Hepatocyte (in vitro differentiated cells): ENCODE measurements at places on chromosomes 2 and 18. TPM values are rescaled to one million over a fixed set of nuclear protein-coding genes. Genes with fewer than 3 reads are reported as not detected.

The TMEM247 gene
- not detected in 2 replicates for total RNA-seq

The SMARCAL1 gene
- total RNA-seq = 10.7 and 19.9 TPM in 2 replicates

GRCh38 chr18:59453468-59453961 lies 94.5 kb upstream of the LMAN1 start:
- DNase-seq = peak; percentile 16
- H3K27ac ChIP-seq = no peak overlapping the region
- peaks cover 5% of the 10 kb centered on the region for H3K27me3 ChIP-seq
- H3K36me3 ChIP-seq = no peaks in the 10 kb centered on the region
- no peak overlapping the region for H3K4me3 ChIP-seq
- H3K4me1 ChIP-seq = peaks cover 3% of the 10 kb centered on the region

DNA sequence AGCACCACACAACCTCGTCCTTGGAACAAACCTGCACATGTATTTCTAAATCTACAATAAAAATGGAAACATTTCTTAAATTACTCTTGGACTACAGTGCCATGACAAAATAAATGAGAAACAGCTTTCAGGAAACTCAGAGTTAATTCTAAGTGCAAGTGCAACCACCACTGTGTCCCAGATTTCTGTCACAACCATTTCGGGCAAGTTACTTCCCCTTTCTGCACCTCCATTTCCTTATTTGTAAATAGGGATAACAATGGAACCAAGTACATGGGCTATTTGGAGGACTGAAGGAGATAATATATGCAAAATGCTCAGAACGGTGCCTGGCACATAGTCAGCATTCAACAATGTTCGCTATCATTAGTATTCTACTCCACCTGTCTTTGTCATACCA lies 93.2 kb downstream of the CACNB4 start:
- no peaks in the 10 kb centered on the region for H3K27me3 ChIP-seq
- DNase-seq = no peak
- H3K4me3 ChIP-seq = no peak overlapping the region
- no peaks in the 10 kb centered on the region for H3K36me3 ChIP-seq
- H3K4me1 ChIP-seq = no peaks in the 10 kb centered on the region

- H3K36me3 ChIP-seq = no peaks in the 10 kb centered on the region
- H3K4me3 ChIP-seq = no peak overlapping the region
- no peak for DNase-seq
- H3K27me3 ChIP-seq = no peaks in the 10 kb centered on the region
These were observed 132.4 kb upstream of the TRIB2 start for GRCh38 chr2:12584338-12584737.

DNA sequence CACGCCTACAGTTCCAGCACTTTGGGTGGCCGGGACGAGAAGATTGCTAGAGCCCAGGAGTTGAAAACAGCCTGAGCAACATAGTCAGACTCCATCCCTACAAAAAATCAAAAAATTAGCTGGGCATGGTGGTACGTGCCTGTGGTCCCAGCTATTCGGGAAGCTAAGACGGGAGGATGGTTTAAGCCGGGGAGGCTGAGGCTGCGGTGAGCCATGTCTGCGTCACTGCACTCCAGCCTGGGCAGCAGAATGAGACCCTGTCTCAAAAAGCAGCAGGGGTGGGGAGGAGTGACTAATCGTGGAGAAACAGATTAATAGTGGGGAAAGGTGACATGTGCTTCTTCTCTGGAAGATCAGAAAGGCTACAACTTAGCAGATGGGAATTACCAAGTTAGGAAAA lies 58.1 kb upstream of the GPC1 start:
- no peak overlapping the region for H3K4me3 ChIP-seq
- no peak for DNase-seq
- H3K4me1 ChIP-seq = peaks cover 7% of the 10 kb centered on the region
- H3K27ac ChIP-seq = no peak overlapping the region
- no peaks in the 10 kb centered on the region for H3K36me3 ChIP-seq

GRCh38 chr2:39524756-39525635 lies 87.9 kb upstream of the MAP4K3 start:
- peaks cover 2% of the 10 kb centered on the region for H3K4me1 ChIP-seq
- H3K36me3 ChIP-seq = no peaks in the 10 kb centered on the region
- H3K27me3 ChIP-seq = no peaks in the 10 kb centered on the region
- H3K27ac ChIP-seq = peak overlapping the region; percentile 32
- DNase-seq = no peak

- DNase-seq = no peak
- no peaks in the 10 kb centered on the region for H3K4me1 ChIP-seq
- H3K27me3 ChIP-seq = no peaks in the 10 kb centered on the region
- no peaks in the 10 kb centered on the region for H3K36me3 ChIP-seq
These were observed 40.4 kb downstream of the SLC9A4 start for GRCh38 chr2:102513355-102513939.

DNA sequence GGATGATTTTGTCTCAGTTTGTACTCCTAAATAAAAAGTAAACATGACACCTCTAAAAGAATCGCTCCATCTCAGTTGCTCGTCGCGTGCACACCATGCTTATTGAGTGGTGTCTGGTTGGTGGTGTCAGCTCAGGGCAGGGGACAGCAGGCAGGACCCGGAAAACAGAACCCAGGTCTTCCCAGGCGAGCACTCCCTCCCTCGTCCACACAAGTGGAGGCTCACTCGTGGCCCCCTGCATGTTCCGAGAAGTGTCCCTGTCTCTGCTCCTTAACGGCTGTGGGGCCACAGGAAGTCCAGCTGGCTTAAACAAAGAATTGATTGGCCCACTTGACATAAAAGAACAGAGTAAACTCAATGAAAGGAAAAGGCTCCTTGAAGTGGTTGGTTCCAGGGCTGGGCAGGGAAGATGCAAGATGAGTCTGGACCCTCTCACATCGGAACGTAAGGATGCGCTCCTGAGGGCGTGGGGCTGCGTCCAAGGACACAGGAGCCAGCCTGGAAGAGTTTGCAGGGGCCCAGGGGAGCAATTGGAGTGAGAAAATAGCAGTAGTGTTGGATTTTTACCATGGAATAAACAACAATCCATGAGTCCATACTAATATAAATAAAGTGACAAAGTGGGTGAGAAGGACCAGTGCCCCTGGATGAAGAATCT lies 13.1 kb upstream of the CNDP1 start:
- DNase-seq = no peak
- H3K27me3 ChIP-seq = no peaks in the 10 kb centered on the region
- no peaks in the 10 kb centered on the region for H3K36me3 ChIP-seq
- H3K4me3 ChIP-seq = no peak overlapping the region

The DCDC2C gene
- not detected in 2 replicates for total RNA-seq

DNA sequence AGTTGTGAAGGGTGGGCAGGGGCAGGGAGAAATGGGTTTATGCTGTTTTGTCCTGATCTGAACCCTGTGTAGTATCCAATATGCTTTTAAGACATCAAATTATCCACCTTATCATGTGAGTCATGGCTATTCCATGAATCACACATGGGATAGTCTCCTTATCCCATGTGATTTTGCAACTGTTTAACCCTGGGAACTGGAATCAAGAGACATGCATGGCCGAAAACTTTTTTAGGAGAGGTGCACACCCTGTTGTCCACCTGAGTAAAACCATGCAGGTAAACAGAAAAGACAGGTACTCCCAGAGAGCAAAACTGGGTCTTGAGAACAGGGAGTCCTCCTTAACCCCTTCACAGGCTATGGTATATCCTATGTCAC lies 490.6 kb upstream of the HS6ST1 start:
- peaks cover 4% of the 10 kb centered on the region for H3K4me1 ChIP-seq
- DNase-seq = peak; percentile 35
- no peaks in the 10 kb centered on the region for H3K27me3 ChIP-seq
- H3K4me3 ChIP-seq = no peak overlapping the region

The TMEM17 gene
- total RNA-seq = 3.6 and 4.3 TPM in 2 replicates
